ENCODE measurements at places on chromosomes 1 and 21.

DNA sequence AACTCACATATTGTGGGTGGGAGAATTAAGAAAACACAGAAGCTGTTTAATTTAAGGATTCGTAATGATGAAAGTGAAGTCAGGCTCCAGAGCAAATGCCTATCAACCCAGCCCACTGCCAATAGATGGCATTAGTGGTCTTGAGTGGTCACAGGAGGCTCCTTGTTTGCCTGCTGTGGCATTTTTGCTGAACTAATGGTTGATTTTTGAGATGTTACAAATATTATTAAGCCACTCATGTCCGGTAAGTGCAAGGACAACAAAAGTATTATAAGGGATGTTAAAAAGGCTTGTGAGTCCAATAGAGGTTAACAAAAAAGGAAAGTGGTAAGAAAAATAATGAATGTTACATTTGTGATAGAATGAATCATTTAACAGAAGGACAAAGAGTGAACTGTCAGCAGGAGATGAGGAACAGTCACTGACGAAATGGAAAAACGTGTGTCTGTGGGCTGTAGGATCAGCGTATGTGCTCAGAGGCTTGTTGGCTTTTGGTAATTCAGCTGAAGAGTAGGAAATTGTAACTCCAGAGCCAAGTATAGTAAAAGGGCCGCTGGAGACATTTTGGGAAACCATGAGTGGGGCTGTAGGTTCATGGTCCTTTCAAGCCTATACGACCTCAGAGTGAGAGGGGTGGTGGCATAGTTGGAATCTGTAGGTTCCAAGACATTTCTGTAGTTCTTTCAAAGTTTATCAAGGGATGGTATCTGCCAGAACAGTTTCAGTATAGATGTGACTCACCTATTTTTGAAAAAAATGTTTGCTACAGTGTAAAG lies 11.2 kb downstream of the SFT2D2 start:
- no peak for DNase-seq

- DNase-seq, result no peak
These were observed 3.0 kb downstream of the TSPEAR start for GRCh38 chr21:44708213-44708865.

DNA sequence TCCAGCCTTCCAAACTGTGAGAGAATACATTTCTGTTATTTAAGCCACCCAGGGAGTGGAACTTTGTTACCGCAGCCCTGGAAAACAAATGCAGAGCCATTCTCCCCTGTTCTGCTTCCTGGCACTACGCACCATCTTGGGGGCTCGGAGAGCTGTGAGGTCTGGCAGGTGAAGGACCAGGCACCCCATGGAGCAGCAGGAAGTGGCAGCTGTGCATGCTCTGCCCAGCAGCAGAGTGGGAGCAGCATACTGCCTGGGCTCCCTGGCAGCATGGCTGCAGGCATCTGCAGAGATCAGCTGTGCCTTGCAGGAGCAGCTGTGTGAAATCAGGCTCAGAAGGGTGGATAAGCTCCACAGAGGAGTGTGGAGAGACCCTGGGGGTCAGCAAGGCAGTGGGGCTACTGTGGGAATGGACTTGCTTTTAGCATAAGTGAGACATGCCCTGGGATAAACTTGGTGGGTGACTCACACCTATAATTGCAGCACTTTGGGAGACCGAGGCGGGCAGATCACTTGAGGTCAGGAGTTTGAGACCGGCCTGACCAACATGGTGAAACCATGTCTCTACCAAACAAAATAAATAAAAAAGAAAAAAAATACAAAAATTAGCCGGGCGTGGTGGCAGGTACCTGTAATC lies 17.7 kb upstream of the ZSCAN20 start:
- DNase-seq, result no peak

GRCh38 chr1:197222025-197222685 lies 45.9 kb upstream of the CRB1 start:
- no peak for DNase-seq

DNA sequence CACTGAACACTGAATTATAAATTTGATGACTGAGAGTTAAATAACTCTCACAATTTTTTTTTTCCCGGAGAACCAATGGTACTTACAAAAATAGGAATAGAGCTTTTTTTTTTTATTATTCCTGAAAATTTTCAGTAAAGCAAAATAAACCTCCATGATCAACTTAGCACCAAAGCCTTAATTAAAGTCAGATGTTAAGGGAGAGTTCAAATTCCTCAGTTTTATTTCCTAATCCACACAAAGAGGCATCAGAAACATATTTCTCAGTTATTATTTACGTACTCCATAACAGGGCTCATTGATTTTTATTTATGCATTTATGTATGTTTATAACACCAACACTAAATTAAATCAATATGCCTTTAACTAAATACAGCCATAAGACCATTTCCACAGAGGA lies 55.5 kb downstream of the PLPPR5 start:
- DNase-seq, result no peak

GRCh38 chr1:87279536-87279875 lies 49.2 kb upstream of the LMO4 start:
- DNase-seq, result no peak

GRCh38 chr1:91754816-91755580 lies 131.0 kb downstream of the TGFBR3 start:
- DNase-seq, result peak; percentile 48

DNA sequence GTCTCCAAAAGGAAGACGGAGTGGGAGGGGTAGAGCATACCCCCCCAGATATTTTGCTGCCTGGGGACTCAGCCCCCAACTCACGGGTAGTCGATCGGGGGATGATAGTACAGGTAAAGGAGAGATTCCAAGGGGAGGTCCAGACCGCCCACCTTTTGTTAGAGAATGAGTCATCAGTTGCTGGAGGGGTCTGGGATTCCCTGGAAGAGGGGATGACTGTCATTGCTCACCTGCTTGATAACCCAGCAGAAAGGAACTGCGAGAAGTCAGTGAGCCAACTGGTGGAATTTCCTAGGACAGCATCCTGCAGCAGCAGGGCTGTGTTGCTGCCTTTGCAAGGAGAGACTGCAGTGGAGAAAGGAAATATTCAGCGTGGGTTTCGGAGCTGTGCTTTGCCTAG lies 64.4 kb downstream of the MACF1 start:
- peak; percentile 13 for DNase-seq

DNA sequence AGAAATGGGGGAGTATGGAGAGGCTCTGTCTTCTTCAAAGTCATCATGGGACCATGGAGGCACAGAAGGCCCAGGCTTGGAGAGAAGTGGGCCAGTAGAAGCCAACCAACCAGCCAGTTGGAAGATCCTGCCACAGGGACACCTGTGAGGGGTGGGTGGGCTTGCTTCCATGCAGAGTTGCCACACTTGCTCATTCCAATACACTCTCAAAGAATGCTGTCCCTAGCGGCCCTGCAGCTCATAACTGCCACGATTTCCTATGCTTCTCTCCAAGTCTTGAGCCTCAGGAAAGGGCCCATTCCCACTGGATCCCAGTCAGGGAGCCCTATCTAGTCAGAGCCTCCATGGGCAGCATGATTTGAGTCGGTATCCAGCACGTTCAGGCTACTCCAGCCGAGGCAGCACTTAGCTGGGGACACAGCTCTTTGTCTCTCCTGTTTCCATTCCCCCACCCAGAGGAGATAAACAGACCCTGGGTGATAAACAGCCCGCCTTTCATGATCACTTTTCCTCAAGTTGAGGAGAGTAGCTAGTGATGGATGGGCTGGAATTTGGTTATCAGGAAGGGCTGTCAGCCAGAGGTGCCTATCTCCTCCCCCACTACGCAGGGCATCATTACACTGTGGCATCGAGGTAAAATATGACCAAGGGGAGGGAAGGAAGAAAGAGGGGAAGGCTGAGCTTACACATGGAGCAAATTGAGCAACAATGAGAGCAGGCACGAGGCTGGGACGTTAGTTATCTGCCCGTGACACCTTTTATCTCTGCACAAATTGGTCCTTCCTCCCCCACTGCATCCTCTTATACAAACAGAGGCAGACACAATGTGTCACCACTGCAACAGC lies 64.6 kb downstream of the ERI3 start:
- DNase-seq, result no peak

- DNase-seq, result peak; percentile 79
These were observed 20.0 kb downstream of the CEP170 start for GRCh38 chr1:243234978-243235647.

GRCh38 chr1:177119311-177119710 lies 45.2 kb downstream of the ASTN1 start:
- DNase-seq, result no peak

GRCh38 chr1:110647254-110647891 lies 27.4 kb downstream of the KCNA3 start:
- DNase-seq, result peak; percentile 78

GRCh38 chr1:46288485-46289133 lies 14.8 kb downstream of the LRRC41 start:
- DNase-seq, result peak; percentile 77

DNA sequence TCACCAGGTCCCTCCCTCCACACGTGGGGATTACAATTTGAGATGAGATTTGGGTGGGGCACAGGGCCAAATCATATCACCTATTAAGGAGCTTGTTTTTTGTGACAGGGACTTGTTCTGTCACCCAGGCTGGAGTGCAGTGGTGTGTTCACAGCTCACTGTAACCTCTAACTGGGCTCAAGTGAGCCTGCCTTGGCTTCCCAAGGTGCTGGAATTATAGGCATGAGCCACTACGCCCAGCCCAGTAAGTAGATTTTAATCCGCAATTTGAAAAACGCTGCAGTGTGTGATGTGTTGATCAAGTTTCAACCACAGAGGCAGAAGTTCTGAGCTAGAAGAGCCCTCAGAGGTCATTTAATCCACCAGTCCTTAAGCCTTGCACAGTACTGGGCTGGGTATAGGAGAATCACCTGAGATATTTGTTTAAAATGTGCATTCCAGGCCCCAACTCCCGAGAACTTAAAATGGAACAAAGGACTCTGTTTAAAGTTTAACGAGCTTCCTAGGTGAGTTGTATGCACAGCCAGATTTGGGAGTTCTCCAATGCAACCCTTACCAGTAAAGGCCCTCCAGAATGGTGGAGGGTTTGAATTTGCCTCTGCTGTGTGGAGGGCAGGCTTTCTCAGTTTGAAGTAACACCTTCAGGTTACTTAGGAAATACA lies 13.4 kb downstream of the RPL11 start:
- DNase-seq, result no peak

GRCh38 chr1:68028566-68028965 lies 21.9 kb downstream of the DIRAS3 start:
- no peak for DNase-seq

DNA sequence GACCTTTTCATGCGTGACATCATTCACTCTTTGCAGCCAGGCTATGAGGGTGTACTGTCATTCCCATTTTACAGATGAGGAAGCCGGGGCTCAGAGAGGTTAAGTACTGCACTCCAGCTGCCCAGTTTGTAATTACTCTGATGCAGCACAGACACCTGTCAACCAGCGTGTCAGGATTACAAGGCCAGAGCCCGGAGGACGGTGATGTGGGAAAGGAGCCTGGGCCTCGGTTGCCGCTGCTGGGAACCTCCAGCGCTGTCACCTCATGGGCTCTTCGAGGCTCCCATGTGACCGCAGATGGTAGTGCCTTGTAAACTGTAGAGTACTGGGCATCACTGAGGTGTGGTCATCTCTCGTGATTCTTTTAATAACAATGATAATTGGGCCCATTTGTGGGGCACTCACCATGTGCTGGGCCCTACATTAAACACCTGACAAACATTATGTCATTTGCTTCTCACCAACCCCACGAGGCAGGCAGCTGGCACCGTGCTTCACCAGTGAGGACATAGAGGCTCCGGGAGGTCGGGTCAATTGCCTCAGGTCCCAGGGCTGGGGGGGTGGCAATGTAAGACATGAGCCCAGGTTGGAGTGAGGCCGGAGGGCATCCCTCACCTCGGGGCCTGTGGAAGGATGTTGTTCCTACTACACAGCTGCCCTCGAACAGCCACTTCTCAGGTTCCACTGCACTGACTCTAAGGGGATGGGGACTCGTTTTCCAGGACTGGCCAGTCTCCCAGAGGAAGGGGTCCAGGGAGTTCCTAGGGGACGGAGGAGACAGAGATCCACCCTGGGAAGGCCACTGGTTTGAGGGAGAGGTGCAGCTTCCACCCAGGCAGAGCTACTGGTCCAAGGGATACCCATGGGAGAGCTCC lies 42.8 kb upstream of the PADI1 start:
- DNase-seq, result no peak

DNA sequence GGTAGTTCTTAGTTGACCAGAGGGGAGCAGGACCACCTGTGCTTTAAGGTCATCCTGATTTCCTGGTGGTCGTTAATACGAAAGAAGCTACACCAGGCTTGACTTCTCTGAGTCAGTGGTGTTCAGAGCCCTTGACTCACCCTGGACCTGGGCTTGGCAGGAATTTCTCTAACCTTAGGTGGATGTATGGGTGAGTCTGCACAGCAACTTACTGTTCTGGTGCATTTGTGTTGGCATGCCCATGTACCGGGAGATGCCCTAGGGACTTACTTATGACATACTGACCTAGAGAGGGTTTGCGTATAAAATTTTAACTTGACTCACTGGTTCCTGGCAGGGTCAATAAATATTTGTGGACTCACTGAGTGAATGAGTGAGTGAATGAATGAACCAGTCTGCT lies 304.6 kb downstream of the DISC1 start:
- DNase-seq, result no peak

DNA sequence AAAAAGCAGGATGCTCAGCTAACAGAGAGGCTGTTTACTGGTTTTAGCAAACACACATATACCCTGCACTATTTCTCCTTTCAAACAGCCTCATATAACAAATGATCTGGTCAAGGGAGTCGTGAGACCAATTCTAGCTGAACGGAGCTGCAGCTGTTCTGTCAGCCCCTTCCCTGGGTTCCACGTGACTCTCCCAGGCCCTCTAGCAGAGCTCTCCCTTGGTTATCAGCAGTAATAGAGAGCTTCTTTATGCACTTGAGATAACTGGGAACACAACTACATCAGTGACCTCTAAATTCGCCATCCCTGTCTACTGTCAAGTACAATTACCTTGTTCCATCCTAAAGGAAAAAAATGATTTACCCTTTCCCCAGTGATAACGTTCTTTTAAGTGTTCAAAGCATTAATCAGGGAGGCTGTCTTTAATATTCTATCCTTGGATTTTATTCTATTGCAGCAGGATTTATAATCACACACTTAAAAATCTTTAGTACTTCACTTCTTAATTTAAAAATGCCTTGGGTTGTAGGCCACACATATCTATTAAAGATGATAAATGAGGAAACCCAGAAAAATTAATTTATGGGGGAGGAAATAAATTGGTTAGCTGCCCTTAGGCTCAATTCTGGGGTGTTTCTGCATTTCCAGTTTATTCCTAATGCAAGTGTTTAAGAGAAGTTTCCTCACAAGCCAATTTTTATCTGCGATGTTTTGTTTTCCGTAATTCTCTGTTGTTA lies 28.2 kb downstream of the PTGER3 start:
- DNase-seq, result no peak

DNA sequence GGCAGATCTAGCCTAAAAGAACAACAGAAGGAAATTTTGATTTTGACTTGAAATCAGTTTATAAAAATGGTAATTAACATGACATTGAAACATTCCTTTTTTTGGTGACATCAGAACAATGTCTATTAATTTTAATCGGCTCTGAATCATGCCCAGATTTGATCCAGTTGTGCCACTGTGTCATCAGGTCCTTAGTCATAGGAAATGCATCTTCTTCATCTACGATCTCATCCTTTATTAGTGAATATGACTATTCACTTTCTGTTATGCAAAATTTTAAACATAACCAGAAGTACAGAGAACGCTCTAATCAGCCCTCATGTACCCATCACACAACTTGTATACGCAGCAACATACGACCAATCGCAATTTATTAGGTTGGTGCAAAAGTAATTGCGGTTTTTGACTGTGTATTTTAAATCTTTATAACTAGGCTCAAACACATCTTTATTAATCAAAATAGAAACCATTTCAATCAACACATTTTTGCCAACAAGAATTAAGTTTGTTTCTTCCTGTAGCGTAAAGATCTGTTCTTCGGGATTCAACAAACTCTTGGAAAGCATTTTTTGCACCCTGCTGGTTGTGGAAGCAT lies 40.3 kb upstream of the TLR5 start:
- DNase-seq, result no peak

Data from IMR-90 (cell line).